ENCODE measurements at places on chromosomes 6 and 20.

DNA sequence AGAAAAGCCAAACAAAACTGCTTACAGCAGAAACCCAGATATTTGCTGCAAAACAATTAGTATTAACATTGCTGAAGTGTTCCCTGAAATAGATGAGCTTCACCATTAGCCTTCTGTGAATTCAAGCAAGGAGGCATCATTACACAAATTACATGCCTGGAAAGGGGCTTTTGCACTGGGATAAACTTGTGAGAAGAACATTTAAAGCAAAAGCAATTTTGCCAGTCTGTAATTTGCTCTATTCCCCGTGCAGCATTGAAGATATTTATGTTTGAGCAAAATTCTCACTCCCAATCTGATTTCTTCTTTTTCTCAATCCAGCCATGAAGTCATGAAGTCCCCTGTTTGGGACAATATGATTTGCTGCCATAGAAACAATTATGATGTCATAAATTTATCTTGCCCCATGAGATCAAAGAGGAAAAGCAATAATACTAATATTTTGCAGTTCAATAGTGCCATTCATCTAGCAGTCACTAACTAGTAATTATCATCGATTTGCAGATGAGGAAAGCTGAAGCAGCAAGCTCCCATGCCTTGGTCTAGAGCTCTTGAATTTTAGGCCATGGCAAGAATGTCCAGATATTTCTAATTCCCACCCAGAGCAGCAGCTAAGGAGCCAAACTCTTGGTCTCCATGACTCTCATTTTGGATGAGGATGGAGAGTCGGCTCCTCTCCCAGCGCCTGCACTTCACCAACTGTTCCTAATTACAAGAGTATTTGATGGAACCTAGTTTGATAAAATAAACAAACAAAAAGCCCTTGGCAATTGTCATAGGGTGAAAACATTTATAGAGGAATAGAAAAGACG is 49.5 kb upstream of the CCN6 start:
- DNase-seq: no peak

DNA sequence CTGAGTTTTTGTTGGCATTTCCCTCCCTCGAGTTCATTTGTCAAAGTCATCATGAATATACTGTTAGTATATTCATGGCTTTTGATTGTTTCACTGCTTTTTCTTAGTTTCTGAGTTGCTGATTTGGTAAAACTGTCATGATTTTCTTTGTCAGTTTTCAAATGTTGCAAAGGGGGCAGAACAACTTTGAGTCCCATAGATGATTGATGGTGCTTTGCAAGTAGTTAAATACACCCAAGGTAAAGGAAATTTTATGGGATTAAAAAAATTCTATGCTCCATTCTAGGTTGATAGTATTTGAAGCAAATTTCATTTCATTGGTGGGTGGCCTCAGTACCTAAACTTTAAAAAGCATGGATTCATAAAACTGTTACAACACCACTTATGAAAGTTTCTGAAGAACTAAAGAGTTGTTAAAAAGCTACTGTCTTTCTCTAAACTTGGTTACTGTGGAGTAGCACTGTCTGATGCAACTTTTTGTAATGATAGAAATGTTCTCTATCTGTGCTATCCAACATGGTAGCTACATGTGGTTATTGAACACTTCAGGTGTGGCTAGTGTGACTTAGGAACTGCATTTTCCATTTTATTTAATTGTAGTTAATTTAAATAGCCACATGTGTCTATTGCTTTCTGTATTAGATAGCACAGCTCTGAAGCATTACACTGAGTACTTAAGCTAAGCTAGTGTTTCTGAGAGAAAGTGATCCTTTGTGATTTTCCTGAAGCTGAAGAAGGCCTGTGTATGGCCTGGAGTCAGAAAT is 153.6 kb downstream of the ZFAND3 start:
- DNase-seq: no peak

DNA sequence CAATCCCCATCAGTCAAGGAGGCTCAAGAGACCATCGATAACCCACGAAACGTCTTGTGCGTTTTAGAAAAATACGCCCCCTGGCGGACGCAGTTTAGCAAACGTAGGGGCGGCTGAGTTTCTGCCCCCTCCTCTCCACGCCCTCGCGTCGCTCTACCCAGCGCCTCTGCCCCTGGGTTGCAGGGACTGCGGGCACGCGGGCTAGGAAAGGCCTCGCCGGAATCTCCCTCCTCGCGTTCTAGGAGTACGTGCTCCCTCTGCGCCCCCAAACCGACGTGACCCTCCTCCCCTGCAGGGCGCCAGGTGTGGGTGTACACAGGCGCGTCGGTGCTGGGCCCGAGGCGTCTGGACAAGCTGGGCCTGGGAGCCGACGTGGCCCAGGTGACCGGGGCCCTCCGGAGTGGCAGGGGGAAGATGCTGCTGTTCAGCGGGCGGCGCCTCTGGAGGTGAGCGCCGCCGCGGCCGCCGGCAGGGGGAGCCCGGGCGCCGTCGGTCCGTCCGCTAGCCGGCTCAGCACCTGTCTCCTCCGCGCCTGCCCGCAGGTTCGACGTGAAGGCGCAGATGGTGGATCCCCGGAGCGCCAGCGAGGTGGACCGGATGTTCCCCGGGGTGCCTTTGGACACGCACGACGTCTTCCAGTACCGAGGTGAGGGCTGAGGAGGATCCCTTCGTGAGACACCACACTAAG is 5.3 kb downstream of the MMP9 start:
- DNase-seq: peak; percentile 61

DNA sequence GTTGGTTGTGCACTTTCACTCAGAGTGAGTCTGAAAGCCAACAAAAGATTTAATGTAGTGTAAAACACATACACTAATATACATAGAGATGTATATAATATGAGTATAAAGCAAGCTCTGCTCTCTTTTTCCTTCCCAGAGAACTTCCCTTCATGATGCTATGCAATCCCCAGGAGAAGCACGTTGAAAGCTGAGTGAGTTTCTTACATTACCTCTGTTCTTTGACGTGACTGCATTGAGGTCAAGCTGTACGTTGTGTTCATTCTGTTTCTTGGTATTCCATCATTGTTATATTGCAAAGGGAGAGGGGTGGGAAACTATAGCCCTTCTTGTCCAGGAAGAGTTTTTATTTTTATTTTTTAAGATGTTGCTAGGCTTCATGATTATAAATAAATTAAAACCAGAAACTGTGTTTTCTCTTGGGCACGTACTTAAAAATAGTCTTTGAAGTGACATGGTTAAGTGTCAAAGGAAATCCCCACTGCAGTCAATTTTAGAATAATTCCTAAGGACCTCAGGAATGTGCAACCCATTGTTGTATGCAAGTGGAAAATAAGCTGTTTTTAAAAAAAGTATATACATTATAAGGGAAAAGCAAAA is 651.0 kb downstream of the CD109 start:
- no peak for DNase-seq

DNA sequence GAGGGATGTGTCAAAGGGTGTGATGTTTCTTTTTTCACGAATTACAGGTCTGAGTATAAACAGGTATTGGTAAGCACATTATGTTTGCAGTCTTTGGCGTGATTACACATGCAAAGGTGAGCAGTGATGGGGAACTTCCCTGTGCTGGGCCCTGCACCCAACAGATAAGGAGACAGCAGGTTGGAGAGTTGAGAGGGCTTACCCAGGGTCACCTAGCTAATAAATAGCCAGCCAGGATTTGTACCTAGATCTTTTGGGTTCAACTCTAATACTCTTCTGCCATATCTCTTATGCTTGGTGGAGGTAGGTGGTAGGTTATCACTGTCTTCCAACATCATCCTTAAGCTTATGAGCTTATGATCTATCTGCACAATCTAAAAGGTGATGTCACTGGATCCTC is 46.5 kb downstream of the AFG1L start:
- DNase-seq: no peak

- DNase-seq: peak; percentile 91
These were observed at the start of gene FOXO3 for GRCh38 chr6:108560463-108561308. FOXO3 (plus strand) TSS chr6:108560917; CDS start chr6:108561209, 292 bp downstream.

- DNase-seq: no peak
These were observed 24.1 kb upstream of the BPIFA3 start for GRCh38 chr20:33192912-33193501.

GRCh38 chr6:40779409-40779808 is 192.2 kb upstream of the LRFN2 start:
- peak; percentile 94 for DNase-seq

- no peak for DNase-seq
These were observed 97.0 kb downstream of the GCLC start for GRCh38 chr6:53447865-53448264.

GRCh38 chr6:151242420-151242861 is 2.7 kb downstream of the AKAP12 start:
- DNase-seq: peak; percentile 36

- DNase-seq: no peak
These were observed 1.6 kb upstream of the PCK1 start for GRCh38 chr20:57559289-57559634.

- no peak for DNase-seq
These were observed 83.8 kb upstream of the NXT1 start for GRCh38 chr20:23266530-23267398.

- peak; percentile 82 for DNase-seq
These were observed 120.8 kb downstream of the OR2B2 start for GRCh38 chr6:27791182-27791943.

- DNase-seq: no peak
These were observed 87.7 kb downstream of the SCAND1 start for GRCh38 chr20:35866418-35867202.

DNA sequence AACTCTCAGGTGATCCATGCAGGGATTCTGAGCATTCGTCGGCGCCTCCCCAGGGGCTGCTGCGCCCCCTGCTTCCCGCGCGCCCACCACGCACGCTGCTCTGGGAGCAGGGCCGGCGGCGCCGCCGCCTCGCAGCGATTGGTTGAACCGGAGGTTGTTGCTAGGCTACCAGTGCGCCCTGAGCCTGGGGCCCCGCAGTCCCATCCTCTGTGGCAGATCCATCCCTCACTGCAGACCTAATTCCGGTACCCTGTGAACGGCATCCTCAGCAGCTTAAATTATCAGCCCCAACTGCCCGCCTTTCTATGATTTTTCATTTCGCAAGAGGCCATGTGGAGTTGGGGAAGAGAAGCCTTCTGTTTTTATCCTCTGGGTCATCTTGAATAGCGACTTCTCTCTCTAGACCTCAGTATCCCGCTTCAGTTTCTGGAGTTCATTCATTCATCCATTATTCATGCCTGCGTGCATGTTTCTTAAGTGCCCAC is 15.4 kb downstream of the PNPLA1 start:
- no peak for DNase-seq

- DNase-seq: no peak
These were observed 379.9 kb upstream of the IRAK1BP1 start for GRCh38 chr6:78487401-78487800.

DNA sequence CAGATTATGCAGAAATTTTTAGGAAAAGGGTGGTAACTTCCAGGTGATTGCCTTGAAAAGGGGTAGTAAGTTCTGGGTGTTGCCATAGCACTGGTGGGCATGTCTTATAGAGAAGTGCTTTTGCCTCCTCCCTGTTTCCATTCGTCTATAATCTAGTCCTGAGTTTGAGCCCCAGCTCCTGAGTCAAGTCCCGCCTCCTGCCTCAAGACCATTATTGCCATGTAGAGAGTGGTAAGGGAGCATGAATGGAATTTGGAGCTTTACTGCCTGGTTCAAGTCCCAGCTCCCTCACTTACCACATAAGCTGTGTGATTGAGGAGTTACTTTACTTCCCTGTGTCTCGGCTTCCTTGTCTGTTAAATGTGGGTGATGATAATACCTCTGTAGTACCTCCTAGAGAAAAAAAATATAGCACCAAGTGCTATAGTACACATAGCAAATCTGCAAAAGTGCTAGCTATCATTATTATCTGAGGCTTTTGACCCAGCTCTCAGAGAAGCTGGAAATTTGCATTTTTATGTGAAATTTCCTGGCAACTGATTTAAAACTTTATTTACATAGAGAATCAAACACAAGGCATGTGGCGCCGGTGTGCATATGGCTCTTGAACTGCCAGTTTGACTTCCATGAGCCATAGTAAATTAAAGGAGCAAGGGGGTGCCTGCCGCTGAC is 36.0 kb downstream of the TGM6 start:
- DNase-seq: no peak

DNA sequence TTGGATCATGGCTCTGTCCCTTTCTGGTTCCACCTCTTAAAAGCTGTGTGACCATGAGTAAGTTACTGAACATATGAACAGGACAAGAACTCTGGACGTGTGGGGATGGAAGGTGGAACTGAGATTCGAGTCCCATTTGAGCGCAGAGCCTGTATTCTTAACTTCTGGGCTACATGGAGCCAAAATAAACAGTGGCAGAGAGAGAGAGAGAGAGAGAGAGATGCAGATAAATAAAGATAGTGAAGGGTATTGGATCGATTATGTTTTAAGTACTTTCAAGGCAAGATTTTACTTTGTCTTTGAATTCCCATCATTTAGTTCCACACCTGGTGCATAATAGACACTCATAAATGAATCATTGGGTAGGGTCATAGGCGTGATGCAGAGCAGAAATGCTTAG is 39.7 kb downstream of the SLC35D3 start:
- DNase-seq: no peak

- no peak for DNase-seq
These were observed 6.0 kb upstream of the PRL start for GRCh38 chr6:22302838-22303237.

GRCh38 chr20:4081421-4081820 is 66.1 kb upstream of the RNF24 start:
- DNase-seq: peak; percentile 83

- DNase-seq: no peak
These were observed 42.0 kb upstream of the ASIP start for GRCh38 chr20:34199183-34199582.

GRCh38 chr6:155315516-155315871 is 1.2 kb upstream of the TFB1M start:
- DNase-seq: peak; percentile 43

- peak; percentile 78 for DNase-seq
These were observed 6.8 kb downstream of the MKKS start for GRCh38 chr20:10427060-10427692.

- no peak for DNase-seq
These were observed 46.1 kb downstream of the FAM50B start for GRCh38 chr6:3895312-3895653.

DNA sequence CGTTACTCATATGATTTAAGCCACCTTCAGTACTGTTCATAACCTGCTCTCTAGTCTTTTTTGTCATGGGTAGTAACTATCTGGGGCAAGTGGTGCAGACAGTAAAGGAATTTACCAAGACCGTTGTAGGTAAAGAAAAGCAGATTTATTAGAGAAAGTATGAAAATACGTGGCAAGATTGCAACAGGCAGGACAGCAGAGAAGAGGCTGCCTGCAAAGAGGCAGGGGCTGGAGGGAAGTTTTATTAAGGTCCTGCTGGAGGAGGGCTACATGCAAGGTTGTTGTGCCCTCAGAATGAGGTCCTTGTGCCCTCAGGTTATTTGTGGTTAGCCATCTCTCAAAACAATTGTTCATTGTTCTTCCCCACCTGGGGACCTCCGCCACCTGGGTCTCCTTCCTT is 444.3 kb downstream of the BCKDHB start:
- DNase-seq: no peak

- DNase-seq: no peak
These were observed 180.1 kb upstream of the CST7 start for GRCh38 chr20:24768713-24769601.
